D341Med (cell line): ENCODE measurements at places on chromosomes 4 and X.

DNA sequence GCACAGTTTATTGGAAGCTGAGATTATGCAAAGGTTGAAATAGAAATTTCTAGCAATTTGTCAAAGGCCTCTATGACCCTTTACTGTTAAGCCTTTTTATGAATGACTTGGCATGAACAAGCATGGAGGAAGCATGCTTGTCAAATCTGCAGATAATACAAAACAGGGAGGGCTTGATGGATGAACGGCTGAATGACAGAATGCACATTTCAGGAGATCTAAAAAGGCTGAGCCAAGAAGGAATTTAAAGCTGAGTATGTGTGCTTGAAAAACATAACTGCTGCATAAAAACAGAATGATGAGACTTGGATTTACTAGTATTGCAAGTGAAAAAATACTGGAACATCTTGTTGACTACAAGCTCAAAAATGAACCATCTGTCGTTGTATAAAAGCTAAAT, 29.0 kb upstream of the UBE2K start:
- DNase-seq, result no peak

DNA sequence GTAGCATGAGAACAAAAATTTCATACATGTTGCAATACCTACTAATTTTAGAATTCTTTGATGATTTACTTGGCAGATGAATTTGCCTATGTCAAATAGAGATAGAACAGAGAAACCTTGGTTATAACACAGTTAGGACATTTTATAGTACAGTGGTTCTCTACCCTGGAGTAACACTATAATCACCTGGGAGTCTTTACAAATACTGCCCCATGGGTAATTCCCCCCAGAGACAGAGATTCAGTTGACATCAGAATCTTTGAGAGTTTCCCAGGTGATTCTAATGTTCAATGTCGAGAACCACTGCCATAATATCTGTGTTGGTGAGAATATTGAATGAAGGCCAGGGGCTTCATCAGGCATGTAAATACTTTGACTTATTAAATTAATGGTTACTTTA, 401.3 kb upstream of the NDST4 start:
- no peak for DNase-seq

- DNase-seq, result no peak
Measured at GRCh38 chr4:20483416-20483815, 216.8 kb upstream of the PACRGL start.

DNA sequence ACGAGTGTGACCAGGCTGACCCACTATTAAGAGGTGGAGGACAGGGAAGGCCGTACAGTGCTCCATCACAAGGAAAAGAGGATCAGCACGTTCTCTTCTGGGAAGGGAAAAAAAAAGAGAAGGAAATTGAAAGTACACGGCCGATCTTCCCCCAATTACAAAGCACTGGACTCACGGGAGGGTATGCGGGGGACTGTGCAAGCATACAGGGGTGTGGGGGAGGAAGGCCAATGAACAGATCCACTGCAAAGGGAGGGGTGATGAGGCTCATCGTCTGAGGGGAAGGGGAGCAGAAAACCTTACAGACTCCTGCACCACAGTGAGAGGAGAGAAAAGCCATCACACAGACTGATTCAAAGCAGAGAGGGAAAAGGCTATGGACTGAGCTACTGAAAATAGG, 1.1 kb downstream of the ELK1 start:
- no peak for DNase-seq

- no peak for DNase-seq
Measured at GRCh38 chrX:10399043-10399741, 221.2 kb downstream of the MID1 start.

DNA sequence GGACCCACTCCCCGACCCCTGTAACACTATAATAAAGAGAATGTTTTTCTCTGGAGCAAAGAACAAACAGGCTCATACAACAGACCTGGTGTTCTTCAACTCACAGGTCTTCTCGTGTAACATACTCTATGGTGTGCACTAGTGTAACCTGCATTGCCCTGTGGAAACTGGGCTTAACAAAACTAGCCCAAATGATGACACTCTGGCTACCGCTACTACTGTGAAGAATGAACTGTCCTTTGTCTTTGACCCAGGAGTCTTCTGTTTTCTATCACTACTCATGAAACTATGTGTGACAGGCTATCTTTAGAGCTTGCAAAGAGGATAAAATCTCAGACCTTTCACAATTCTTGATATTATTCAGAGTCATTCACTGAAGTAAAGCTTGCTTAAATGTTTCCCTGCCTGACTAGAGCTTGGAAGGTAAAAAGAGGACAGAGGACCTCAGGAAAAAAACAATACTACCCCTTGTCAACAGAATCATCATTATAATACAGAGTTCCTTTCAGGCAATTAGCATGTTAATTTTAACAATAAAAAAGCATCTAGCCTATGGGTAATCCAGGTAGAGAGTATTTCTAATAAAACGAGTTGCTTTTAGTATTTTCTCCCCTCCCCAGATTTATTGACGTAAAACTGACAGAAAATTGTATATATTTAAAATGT, 59.2 kb downstream of the FSTL5 start:
- no peak for DNase-seq

DNA sequence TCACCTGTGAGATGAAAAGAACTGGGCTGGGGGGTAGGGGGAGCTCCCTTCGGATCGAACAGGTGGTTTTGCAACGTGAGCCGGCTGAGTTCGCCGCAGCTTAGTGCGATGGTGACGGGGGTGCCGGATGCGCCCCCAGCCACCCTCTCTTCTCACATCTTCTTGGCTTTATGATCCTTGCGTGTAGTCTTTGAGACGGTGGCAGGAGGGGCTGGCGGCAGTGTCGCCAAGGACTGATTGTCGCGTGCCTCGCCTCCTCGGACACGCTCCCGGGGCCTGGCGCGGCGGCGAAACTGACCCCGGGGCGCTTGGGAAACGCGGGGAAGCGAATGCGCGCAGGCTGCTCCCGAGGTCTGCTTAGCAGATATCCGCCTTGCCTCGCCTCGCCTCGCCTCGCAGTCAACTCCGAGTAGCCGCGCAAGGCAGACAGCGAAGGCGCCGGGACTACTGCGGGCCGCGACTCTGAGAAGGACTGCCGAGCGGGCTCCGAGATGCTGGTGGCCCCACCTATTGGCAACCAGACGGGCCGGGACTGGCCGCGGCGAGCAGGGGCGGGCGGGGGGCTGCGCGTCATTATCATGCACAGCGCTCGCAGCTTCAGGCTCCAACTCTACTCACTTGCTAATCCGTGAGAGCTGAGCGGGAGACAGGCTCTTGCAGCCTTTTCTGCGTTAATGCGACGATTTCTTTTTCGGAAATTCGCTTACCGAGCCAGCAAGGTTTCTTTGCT, 1.5 kb downstream of the GRID2 start:
- DNase-seq, result peak; percentile 89

- no peak for DNase-seq
Measured at GRCh38 chr4:143225167-143225566, 40.5 kb downstream of the USP38 start.

DNA sequence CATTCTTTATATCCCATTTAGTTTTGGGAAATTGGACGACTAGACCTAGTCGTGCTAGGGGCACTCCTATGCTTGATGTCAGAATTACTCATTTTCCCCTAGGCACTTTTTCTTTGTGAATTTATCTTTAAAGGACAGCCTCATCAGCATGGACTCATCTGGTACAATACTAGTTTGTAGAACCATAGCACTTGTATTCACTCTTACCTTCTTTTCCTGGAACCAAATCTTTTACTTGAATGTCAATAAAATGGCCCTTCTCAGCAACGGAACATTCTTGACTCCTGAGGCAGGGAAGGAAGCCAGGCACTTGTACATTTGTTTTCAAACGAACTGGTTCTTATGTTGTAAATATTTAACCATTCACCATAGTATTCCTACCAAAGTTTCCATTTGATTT, 187.1 kb downstream of the SHROOM3 start:
- DNase-seq, result no peak

- no peak for DNase-seq
Measured at GRCh38 chr4:131566026-131566425, 1583.1 kb upstream of the PCDH10 start.

DNA sequence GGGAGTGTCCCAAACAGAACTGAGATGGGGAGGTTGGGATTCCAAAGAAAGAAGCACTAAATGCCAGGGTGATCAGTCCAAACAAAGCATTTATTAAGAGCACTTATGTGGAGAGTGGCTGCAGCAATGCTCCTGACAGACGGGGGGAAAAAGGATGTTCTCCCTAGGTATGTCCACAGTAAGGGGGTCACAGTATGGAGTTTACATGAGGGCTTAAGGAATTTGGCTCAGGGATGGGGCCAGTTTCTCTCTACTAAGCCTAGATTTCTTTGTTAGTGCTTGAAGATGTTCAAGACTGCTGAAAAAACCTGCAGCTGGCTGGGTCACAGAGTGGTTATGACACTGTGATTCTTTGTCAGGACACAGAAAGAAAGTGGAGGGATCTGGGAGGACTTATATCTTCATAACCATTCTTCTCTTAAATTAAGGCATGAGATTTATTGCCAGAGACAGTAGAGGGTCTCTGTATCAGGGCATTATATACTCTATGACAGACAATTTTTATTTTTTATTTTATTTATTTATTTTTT, 1468.0 kb downstream of the C4orf33 start:
- DNase-seq, result no peak

GRCh38 chr4:26474551-26474950, 15.7 kb downstream of the CCKAR start:
- no peak for DNase-seq

GRCh38 chrX:40016749-40017148, 81.0 kb downstream of the BCOR start:
- no peak for DNase-seq

- DNase-seq, result peak; percentile 59
Measured at GRCh38 chr4:170990989-170991589, 822.1 kb upstream of the GALNTL6 start.

GRCh38 chr4:187274153-187274552, 550.5 kb upstream of the FAT1 start:
- DNase-seq, result no peak

DNA sequence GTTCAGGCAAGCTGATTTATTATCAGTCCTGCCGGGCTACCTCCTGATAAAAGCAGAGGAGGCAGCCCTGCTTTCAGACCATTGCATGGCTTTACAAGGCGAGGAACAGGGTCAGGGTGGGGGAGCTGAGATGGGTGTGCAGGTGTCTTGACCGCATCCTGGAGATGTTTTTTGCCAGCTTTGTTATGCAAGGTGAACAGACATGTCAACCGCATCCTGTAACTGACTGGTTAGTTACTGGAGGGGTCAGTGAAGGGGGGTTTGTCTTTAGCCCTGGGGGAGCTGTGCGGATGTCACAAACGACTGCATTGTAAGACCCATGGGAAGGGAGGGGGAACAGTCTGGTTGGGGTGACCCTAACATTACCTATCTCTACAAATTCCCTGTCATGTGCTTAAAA, 10.0 kb downstream of the ADAM29 start:
- DNase-seq, result no peak

GRCh38 chrX:108199691-108200090, 108.1 kb downstream of the ATG4A start:
- peak; percentile 43 for DNase-seq

DNA sequence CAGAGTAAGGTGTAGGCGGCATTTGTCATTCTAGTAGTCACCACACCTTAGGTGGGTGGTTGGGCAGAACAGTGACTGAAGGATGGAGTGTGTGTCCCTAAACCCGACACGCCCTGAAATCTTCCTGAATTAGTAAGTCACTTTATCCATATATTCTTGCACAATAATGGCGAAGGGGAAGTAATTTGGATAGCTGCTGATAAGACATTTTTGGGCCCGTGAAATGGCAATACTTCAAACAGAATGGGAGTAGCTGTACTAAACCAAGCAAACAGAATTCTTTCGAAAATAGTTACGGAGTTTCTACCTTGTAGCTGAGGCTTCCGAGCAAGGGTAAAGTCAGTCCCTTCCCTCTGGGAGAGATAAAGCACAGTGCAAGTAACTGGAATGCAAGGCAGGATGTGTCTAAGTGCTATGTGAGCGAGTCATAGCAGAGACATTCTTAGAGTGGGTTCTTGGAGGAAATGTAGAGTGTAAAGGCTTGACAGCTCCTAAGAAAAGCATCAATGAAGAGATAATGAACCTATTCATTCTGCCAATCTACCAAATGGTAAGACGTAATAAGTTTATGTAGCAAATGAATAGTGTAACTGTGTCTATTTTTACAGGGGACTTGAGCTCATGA, 72.8 kb downstream of the CLCN5 start:
- no peak for DNase-seq

DNA sequence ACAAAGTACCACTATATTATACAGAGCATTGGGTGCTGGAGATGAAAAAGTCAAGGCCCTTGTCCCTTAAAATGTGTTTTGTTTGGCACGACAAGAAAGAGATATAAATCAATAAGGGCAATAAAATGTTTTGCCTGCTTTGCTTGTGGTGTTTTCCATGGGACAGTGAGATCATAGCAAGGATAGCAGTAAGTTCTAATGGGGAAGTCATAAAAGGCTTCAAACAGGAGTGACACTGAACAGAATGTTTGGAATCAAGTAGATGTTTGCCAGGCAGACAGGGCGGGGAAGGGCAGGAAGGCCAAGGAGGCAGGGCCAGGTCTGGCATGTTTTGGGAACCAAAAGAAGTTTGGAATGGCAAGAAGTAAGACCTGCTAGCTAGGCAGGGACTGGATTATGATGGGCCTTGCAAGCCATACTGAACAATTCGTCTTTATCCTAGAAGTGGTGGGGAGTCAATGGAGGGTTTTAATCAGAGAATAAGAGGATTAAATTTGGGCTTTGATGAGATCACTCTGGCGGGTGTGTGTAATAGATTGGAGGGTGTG, 16.4 kb downstream of the FGF2 start:
- DNase-seq, result peak; percentile 72

DNA sequence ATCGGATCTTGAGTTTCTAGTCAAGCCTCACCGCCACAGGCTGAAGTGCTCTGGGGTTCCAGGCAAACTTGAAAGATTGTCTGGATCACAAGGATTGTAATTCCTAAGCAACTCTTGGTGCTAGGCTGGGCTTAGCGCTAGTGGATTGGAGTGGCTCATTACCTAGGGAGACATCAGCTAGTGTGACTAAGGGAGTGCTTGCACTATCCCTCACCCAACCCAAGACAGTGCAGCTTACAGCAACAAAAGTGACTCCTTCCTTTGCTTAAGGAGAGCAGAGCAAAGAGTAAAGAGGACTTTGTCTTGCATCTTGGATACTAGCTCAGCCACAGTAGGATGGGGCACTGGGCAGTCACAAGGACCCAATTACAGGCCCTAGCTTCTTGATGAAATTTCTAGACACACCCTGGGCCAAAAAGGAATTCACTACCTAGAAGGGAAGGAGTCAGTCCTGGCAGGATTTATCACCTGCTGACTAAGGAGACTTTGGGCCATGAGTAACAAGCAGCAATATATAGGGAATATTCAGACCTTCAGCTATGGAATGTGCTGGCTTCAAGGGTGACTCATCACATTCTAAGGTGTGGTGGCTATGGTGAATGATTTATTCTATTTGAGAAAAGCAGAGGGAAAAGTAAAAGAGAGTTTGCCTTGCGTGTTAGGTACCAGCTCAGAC, 1212.4 kb downstream of the PCDH18 start:
- DNase-seq, result no peak
